ENCODE measurements at places on chromosomes 3 and 15.

GRCh38 chr15:52735231-52736089 lies 54.7 kb downstream of the ONECUT1 start:
- no peak for DNase-seq

DNA sequence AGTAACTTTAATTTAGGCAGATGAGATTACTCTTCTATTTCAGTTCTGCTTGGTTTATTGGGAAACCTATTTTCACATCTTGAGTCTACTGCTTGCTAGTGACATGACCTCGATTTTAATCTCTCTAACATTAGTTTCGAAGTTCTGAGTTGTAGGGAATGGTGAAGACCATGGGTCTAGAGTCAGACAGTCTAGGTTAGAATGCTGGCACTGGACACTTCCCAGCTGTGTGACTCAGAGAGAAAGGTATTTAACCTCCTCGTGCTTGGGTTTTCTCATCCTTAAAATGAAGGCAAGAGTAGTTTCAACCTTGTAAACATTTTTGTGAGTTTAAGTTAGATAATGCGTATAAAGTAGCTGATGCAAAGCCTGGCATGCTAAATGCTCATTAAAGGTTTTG lies 422.1 kb downstream of the GRM7 start:
- no peak for DNase-seq

- DNase-seq: no peak
Observed at GRCh38 chr3:23072693-23073092, 130.4 kb upstream of the UBE2E2 start.

DNA sequence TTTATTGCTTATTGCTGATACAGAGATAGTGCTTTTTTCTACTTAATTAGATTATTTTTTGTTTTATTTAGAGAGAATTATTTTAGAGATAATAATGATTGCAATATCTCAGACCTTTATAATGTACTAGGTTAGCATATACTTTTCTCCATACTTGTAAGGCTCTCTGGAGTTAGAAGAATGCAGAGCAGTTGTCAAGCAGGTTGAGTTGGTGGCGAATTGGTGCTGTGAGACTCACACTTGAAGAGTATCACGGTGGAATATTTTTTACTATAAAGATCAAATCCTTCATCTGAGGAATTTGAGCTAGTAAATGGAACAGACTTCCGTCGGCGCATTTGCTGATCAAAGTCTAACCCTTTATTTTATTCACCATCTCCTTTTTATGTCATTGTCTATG lies 47.3 kb upstream of the MDFIC2 start:
- DNase-seq: no peak

DNA sequence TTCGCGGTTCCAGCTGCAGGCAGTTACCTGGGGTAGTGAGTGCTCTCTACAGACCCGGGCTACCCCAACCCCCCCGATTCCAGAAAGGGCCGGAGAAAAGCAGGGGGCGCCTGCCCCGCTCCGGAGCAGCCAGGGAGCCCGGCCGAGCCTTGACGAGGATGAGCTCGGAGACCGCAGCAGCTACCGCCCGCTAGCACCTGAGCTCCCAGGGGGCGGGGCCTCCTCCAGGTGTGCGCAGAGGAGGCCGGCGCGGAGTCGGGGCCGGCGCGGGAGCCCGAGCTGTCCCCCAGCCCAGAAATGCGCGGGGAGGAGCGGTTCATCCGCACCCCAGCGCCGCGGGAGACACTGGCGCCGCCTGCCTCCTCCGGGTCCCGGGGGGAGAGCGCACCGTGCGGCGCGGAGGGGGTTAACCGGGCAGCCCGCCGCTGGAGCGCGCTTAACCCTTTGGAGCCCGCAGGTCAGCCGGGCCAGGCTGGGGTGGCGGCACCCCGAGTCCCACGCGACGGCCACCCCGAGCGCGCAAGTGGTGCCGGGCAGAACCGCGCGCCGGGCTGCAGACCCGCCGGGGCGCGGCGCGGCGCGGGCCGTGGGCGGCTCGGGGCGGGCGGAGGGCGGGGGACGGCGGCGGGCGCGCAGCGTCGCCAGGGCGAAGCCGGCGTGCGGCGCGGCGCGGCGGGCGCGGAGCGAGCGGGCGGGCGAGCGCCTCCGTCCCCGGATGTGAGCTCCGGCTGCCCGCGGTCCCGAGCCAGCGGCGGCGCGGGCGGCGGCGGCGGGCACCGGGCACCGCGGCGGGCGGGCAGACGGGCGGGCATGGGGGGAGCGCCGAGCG lies at the start of gene CACNA1D:
CACNA1D (plus strand) TSS at position 649 of the 829 bp plus-strand sequence. CDS start 556 bp downstream, outside the sequence.
- DNase-seq: no peak

DNA sequence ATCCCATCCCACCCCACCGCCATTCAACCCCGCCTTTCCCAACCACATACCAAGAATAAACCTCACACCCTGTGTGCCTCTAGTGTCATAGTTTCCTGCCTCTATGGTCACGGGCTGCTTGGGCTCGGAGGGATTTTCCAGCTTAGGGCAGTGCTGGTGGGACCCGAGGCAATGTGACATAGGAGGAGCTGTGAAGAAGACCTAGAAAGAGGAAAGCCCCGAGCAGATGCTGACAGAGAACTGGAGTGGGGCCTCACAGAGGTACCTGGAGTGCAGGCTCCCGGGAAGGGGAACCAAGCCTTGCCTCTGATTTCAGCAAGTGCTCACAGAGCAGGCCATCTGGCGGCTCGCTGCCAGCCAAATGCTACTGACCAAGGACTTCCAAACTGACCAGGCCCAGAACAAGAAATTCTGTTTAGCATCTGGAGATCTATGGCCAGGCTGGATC lies 27.5 kb downstream of the BHLHE40 start:
- no peak for DNase-seq

DNA sequence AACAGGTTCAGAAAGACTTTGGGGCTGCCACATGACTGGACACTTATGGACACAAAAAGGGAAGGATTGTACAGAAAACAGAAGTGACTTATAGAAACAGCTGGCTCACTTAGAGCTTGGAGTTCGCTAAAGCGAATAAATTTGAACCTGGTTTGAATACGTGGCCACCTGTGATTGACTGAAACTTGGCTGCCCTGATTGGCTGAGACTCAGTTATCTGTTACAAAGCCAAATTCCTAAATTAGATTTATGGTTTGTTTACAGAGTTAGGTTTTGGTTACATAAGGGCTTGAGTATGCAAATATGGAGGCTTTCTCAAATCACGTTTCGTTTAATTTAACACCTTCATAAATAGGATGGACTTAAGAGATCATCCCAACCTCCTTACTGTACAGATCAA lies 270.2 kb downstream of the THSD4 start:
- no peak for DNase-seq

GRCh38 chr3:59890639-59891038 lies 840.8 kb upstream of the CFAP20DC start:
- no peak for DNase-seq

- DNase-seq: no peak
Observed at GRCh38 chr3:132205609-132206008, 111.6 kb upstream of the ACP3 start.

DNA sequence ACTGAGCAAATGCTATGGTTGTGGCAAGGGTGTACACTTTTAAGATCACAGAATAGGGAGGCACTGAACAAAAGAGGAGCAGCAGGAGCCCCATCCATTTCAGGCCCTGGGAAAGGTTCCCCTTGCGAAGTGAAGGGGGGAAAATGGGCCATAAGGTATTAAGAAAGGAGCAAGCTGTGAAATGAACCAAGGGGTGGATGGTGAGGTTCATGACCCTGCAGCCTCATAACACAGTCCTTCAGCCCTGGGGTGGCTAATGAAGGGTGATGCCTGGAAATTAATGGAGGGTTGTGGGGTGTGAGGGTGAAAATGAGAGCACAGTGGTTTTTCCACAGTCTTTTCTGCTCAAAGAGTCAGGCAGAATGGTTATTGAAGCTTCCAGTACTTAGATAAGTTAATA lies 150.1 kb downstream of the PDZRN3 start:
- DNase-seq: no peak

All from skeletal muscle cell (primary cell).